Fibroblast of skin of scalp (primary cell): ENCODE measurements at places on chromosomes 11 and 22.
A peak's percentile ranks its signal among the peaks of the same experiment; 100 is the strongest.

DNA sequence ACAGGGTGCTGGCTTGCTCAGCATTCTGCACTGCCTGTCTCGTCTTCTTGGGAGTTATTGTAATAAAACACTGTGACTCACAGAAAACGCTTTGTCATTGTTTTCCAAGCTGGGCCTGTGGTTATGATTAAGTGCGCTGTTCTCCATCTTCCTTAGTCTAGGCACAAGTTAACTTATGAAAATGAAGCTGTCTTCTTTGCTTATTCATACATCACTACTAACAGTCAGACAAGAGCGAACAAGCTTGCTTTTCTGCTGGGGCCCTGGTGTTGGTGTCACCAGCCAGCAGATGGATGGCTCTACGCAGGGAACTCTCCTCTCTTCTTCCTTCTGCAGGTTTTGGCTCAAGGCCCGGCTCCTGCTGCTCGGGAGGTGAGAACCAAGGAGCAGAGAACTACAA lies 380.1 kb upstream of the SYN3 start:
- DNase-seq, result peak; percentile 87

GRCh38 chr11:65482306-65482850 lies 16.5 kb upstream of the MALAT1 start:
- DNase-seq, result peak; percentile 52

GRCh38 chr11:74689666-74690065 lies 41.6 kb downstream of the CHRDL2 start:
- DNase-seq, result no peak

GRCh38 chr11:74179234-74180052 lies 8.4 kb downstream of the PPME1 start:
- DNase-seq, result peak; percentile 3

DNA sequence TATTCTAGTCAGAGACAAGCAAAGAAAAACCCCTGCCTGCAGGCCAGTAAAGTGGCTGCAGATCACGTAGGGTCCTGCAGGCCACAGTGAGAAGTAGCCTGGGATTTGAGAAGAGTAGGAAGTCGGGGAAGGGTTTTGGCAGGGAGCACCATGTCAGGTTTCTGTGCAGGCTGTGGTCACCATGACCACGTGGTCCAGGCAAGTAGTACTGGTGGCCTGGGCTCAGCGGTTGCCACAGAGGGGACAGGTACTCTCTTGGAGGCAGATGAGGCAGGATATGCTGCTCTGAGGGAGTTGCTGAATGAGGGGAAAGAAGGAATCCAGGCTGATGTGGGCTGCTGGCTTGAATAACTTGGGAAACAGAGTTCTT lies 46.5 kb downstream of the PISD start:
- DNase-seq, result no peak

DNA sequence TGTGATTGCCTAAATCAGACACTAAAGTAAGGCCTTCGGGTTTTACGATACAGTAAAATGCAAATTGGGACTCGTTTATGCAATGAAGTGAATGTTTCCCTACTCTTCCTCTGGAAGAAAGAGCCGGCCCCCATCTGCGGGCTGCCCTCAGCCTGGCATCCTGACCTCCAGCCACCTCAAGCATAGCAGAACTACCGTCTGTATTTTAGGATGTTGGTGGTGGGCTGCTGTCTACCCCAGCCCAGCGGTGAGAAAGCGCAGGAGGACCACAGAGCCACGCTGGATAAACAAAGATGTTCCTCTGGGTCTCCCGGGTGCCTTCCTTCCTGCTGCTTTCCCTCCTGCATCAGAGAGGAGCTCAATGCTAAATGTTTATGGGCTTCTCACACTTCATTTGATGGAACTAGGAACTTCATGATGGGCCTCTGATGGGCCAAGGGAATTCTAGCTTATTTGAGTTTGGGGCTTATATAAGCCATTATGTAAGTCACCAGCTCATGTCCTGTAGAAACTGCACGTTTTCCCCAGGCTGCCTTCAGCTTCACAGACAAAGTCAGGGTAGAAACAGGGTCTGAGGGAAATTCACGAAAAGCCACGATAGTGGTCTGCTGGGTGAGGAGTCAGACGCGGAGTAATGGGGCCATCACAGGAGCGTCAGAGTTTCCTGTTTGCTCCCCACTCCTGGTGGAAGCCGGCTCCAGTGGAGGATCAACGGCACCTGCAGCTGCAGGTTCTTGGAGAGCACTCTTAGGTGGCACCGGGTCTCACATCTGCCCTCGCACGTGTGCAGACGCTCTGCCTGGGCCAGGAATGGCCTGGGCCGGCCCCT lies 287.4 kb downstream of the BRD1 start:
- no peak for DNase-seq

DNA sequence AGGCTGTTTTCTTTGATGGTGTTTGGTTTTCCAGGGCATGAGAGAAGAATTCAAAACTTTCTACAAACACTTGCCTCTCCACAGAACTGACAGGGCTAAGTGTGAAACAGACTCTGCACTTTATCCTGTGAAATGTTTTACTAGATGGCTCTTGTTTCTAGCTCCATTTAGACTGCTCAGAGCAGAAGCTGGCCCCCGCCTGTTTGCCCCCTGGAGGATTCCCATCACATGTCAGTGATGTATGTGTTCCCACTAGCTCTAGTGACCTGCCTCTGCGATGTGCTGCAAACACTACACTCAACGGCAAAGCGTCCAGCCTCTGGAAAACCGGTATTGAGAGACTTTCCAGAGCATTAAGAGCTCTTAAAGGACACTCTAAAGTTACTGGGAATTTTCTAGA lies 41.4 kb upstream of the PCF11 start:
- no peak for DNase-seq

GRCh38 chr11:131867457-131868257 lies 497.2 kb downstream of the NTM start:
- DNase-seq, result peak; percentile 88

DNA sequence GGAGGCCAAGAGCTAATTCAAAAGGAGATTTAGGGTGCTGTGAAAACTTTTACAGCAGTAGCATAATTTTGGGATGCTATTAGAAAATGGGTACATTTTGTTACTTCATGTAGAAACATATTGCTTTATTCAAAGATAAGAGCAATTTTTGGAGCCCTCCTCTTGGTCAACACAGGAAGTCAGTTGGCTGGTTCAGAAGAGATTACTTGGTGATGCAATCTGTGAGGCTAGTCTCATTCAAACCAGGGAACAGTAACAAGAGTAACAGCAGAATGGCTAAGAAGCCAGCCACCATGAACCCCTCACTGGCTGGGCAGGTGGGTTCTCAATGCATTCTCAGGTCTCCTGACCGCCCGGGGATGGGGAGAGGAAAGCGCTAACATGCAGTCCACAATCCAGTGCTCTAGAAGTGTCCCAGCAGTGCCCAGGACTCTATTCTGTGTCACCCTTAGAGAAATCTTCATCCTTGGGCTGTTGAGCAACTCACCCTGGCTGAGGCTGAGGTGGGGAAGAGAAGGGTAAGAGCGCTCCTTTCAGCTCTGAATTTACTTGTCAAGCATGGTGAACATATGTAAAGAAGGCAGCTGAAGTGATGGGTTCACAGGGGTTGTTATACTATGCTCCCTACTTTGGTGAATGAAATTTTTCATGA lies 262.2 kb upstream of the UBASH3B start:
- no peak for DNase-seq

GRCh38 chr11:35090125-35090524 lies 48.8 kb upstream of the CD44 start:
- no peak for DNase-seq

DNA sequence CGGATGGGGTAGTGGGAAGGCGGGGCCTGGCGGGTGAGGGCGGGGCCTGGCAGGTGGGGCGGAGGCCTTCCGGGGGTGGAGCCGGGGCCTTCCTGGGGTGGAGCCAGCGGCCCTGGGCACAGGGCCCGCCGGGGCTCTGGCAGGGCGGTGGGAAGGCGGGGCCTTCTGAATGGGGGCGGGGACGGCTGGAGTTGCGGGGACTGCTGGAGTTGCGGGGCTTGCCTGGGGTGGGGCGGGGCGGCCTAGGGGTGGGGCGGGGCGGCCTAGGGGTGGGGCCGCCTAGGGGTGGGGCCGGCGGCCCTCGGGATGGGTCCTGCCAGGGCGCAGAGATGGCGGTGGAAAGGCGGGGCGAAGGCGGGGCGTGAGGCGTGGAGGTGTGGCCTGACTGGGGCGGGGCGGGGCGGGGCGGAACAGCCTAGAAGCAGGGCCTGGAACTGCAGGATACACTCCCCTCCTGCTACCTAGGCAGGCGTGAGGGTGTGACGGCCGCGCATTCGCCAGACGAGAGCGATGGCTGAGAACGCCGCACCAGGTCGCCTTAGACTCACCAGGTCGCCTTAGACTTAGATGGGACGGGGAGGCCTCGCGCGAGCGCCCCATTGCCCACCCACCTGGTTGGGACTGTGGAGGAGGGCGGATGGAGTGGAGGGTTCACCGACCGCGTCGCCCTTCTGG lies 19.3 kb downstream of the RRP7A start:
- peak; percentile 72 for DNase-seq

DNA sequence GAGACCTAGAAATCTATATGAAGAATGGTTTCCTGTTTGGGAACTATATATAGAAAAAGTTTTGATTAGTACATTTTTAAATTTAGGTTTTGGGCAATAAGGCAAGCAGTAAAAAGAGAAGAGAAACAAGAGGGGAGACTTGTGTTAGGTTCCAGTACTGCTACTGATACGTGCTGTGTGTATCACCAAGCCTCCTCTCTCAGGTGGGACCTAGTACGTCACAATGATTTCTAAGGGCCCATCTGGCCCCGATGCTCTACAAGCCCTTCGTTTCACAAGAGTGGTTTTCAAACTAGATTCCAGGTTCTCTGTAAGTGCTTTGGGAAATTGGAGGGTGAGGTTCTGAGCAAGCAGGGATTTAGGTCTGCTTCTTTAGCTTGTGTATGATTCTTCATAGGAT lies 39.2 kb downstream of the USP35 start:
- no peak for DNase-seq

- DNase-seq, result no peak
These were observed 10.9 kb downstream of the TAF1D start for GRCh38 chr11:93730108-93731107.

- DNase-seq, result no peak
These were observed 523.0 kb downstream of the METTL15 start for GRCh38 chr11:28631148-28631547.

GRCh38 chr11:131811383-131811782 lies 441.0 kb downstream of the NTM start:
- no peak for DNase-seq

GRCh38 chr11:112967082-112967481 lies 5.9 kb downstream of the NCAM1 start:
- DNase-seq, result no peak

DNA sequence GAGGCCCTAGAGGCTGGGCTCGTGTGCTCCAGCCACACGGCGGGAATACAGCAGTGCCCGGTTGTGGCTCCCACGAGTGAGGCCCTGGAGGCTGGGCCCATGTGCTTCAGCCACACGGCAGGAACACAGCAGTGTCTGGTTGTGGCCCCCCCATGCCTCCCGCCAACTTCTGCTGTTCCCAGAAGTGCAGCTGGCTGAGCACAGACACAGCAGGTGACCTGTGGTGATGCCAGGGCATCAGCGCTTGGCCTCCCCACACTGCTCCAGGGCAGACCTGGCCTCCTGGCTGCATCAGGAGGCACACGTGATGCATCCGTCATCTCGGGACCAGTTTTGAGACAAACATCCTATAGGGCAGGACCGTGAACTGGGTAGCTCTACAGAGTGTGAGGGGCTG lies 110.3 kb downstream of the KCNQ1OT1 start:
- no peak for DNase-seq

GRCh38 chr11:94934362-94934761 lies 39.0 kb downstream of the CWC15 start:
- peak; percentile 59 for DNase-seq

GRCh38 chr11:131185915-131186314 lies 184.5 kb upstream of the NTM start:
- peak; percentile 11 for DNase-seq

- DNase-seq, result peak; percentile 100
These were observed 98.8 kb downstream of the PKNOX2 start for GRCh38 chr11:125263268-125263790.

- DNase-seq, result no peak
These were observed 2.1 kb downstream of the FXYD6 start for GRCh38 chr11:117874253-117874909.

GRCh38 chr11:118321386-118322082 lies 17.0 kb downstream of the CD3E start:
- DNase-seq, result no peak

DNA sequence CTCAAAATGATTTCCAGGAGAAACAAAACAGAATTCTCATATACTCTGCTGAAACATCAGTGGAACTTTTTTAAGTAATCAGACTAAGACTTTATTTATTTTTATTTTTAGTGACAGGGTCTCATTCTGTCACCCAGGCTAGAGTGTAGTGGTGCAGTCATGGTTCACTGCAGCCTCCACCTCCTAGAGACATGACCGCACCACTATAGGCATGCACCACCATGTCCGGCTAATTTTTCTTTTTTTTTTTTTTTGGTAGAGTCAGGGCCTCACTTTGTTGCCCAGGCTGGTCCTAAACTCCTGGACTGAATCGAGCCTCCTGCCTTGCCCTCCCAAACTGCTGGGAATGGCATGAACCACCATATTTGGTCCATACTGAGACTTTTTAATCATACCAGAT lies 42.9 kb downstream of the PRDM10 start:
- no peak for DNase-seq

GRCh38 chr11:7196396-7197146 lies 55.1 kb upstream of the SYT9 start:
- DNase-seq, result no peak

GRCh38 chr11:7892840-7893254 lies 38.2 kb downstream of the OR10A6 start:
- peak; percentile 79 for DNase-seq

GRCh38 chr11:10298342-10298741 lies 4.3 kb upstream of the SBF2 start:
- peak; percentile 88 for DNase-seq

DNA sequence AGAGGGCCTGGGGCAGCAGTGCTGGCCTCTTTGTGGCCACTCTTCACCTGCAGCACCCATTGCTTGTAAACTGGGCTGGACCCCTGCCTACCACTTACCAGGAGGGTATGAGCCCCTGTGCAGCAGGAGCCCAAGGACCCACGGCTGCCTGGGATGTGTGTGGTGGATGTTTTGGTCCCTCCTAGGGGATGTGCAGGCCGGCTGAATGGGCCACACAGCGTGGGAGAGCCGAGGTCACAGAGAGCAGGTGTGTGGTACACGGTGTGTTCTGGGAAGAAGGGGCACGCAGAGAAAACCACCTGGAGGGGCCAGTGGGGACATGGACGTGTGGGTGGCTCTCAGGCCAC lies 19.3 kb upstream of the GNB1L start:
- no peak for DNase-seq

- no peak for DNase-seq
These were observed 161.0 kb upstream of the B3GAT1 start for GRCh38 chr11:134572741-134573675.

- DNase-seq, result no peak
These were observed 124.5 kb upstream of the SYT13 start for GRCh38 chr11:45410391-45411227.

- DNase-seq, result peak; percentile 27
These were observed 54.2 kb upstream of the AMPD3 start for GRCh38 chr11:10400856-10401255.

GRCh38 chr22:43094085-43094484 lies 4.9 kb upstream of the TTLL1 start:
- peak; percentile 11 for DNase-seq

DNA sequence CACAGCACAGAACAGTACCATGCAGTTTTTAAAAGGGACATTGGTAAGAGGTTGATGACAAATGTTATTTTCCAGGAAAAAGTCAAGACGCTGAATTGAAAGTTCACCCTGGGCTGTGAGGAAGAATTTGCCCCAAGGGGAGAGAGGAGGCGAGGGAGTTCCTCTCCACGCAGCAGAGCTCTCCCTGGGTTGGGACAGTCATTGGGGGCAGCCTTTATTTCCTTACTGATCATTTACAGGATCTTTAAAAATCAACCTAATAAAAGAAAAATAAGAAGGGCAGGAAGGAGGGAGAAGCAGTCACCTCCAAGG lies 49.9 kb upstream of the WNT7B start:
- DNase-seq, result no peak
